ENCODE measurements at places on chromosomes 7 and 10.

DNA sequence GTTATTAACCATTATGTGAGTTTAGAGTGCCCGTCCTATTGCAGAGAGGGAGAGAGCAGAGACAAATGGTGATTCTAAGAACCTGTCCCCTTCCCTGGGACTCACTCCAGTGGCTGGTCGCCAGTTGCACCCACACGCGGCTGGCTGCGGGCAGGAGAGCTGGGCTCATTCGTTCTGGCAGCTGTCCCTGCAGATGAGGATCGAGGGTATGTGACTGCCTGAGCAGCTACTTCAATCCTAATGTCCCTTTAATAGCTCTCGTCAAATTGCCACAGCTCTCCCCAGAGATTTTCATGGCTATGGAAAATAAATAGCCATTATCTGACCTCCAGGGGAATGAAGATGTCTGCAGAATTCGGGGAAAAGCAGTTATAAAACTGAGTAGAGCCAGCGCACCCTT is 41.6 kb downstream of the RBM28 start:
- DNase-seq: no peak

GRCh38 chr10:112307358-112308124 is 24.3 kb downstream of the TECTB start:
- DNase-seq: peak; percentile 12

DNA sequence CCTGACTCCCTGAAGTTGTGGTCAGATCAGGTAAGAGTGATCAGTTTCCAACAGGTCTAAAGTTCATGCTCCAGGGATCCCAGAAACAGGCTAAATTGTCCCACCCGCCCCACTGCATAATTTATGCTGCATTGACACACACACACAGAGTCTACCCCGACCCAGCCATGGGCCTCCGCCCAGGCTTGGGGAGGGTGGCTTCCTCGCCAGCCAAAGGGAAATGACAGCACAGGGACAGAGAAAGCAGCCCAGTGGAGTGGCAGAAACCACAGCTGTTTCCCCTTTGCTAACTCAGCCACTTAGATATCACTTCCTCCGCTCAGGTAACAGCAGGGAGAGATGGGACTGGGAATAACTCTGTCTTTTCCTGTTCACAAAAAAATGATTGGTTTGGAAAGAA is 9.4 kb downstream of the SH3PXD2A start:
- DNase-seq: peak; percentile 23

GRCh38 chr7:130845581-130846085 is 111.6 kb upstream of the KLF14 start:
- DNase-seq: no peak

GRCh38 chr7:2084331-2084730 is 148.4 kb downstream of the MAD1L1 start:
- no peak for DNase-seq

DNA sequence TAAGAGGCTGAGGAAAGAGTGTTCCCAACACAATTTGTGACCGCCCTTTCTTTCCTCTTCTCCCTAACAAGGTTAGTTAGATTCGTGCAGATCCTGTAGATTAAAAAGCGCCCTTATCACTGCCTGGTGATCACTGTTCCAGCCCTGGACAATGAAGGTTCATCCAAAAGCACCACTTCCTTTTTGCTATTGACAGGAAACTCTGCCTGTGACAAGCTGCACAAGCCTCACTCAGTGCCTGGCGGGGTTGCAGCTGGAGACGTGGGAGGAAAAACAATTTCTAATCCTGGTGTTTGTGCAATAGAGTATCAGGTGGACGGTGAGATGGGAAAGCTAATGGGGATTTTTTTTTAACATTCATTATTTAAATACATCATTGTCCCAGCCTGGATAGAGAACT is 105.9 kb upstream of the CAV2 start:
- DNase-seq: no peak

GRCh38 chr7:64869121-64869725 is 33.9 kb upstream of the ZNF273 start:
- DNase-seq: peak; percentile 1

DNA sequence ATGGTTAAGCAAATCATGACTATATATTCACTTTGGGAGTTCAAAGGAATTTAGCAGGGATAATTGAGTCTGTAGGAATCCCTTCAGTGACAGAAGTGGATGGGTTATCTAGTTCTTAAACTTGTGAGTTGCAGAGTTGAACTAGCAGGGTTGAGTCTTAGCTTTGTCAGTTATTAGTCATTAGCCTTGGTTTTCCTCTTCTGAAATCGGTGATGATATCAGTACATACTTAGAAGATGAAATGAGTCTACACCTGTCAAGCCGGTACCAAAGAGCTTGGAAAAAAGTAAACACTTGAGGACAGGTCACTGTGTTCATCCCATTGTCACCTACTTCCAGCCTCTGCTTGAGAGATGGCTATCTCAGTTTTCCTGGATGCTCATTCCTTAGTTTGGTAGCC is 73.5 kb downstream of the BUB3 start:
- DNase-seq: no peak

GRCh38 chr7:1592299-1592871 is 22.6 kb upstream of the PSMG3 start:
- no peak for DNase-seq

GRCh38 chr7:129896568-129897382 is 56.0 kb downstream of the UBE2H start:
- no peak for DNase-seq

DNA sequence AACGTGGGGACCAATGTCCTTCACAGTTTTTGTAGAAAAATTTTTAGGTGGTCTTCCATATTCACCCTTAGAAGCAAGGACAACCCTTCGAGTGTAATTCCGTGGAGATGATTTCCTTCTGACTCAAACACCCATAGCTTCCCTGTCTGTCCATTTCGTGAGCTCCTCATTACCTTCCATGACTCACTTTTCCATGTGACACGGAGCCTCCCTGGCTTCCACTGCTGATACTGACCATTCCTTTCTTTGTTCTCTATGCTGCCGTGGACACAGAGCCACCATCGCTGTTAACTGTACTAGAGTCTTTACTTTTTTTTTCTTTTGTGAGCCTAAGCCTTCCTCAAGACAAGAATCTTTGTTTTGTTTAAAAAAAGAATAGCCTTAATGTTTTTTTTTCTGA is 12.5 kb upstream of the ARMS2 start:
- DNase-seq: no peak

DNA sequence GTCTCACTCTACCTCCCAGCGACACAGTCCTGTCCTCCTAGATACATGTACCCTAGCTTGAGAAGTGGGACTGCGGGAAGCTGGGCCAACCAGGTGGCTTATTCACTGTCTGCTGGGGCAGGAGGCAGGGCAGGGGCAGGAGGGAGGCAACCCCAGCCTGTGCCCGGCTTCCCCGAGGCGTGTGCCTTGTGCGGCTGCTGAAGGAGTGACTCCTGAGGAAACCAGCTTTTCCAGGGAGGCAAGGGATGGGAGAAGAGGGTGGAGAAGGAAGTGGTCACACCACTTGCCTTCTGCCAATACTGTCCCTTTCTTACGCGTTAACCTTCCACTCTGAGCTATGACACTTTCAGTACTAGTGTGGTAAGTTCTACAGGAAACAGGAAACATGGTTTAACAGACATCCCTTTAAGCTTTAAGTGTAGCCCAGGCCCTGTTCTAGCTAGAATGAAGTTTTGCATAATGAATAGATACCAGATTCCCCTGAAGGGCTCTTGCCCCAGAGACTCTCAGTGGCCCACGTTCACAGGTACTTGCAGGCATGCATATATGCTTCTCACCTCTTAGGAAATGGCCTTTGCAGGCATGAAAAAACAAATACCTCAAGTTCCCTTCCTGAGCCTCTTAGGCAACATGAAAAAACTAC is 40.6 kb downstream of the SYPL1 start:
- peak; percentile 36 for DNase-seq

DNA sequence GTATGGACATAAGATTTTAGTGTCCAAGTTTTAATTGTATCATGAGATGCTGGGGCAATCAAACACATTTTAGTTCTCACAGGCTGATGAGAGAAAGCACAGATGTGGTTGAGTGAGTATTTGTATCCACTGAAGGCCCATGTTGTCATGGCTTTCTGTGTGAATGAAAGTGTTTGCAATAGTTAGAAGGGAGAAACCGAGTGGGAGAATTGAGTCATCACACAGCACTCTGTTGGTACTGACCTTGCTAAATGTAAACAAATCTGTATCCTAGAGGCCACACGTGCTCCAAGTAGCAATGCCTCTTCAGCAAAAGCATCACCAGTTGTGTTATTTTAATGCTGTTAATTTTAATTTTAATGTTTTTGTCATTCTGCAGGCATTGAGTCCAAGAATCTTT is 121.2 kb downstream of the EMX2 start:
- no peak for DNase-seq

GRCh38 chr7:21256310-21256877 is 171.5 kb upstream of the SP4 start:
- DNase-seq: peak; percentile 25

DNA sequence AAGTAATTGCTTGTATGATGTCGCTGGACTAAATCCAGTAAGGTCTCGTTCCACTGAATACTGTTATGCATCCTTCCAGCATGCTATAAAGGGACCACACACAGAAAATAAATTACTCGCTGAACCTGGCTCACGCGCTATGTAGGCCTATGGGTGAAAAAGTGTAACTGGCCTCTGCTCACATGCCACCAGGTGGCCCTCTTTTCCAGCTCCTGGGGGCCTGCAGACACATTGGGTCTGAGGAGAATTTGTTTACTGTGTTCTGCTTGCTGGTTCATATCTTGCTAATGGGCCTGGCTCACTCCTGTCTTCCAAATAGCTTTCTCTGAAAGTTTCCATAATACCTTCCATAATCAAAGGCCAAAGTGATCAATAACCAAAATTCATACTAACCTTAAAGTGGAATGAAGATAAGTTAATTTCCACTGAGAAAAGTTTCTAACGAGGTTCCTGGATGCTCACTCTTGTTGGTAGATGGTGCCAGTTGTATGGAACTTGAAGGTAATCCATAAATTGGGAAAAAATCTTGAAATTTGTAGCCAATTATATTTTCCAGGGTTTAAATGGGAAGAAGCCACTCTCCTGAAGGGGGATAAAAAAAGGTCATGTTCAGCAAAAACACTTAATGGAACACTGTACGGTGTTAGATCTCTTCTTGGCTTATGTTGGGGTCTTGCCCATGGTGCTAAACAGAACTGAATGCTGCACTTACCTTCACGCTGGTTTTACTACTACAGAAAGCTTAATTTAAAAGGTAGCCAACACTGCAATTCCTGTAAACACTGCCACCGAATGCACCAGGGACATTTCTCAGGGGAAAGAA is 27.0 kb upstream of the ZPBP start:
- DNase-seq: peak; percentile 25
